ENCODE measurements at places on chromosomes 11 and 22.

DNA sequence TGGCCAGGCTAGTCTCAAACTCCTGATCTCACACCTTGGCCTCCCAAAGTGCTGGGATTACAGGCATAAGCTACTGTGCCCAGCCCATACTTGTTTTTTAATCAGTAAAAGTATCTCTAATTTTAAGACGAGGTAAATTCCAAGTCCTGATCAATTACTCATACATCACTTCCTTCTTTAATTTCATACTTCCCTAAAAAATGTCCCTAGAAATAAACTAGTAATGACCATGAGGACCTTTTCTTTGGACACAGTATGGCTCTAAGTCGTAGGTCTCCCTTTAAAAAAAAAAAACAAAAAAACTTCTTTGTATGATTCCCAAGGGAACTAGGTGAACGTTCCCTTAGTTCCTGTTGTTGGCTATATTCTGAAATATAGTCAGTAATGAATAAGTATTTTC, 29.8 kb downstream of the NUP98 start:
- DNase-seq, result no peak

DNA sequence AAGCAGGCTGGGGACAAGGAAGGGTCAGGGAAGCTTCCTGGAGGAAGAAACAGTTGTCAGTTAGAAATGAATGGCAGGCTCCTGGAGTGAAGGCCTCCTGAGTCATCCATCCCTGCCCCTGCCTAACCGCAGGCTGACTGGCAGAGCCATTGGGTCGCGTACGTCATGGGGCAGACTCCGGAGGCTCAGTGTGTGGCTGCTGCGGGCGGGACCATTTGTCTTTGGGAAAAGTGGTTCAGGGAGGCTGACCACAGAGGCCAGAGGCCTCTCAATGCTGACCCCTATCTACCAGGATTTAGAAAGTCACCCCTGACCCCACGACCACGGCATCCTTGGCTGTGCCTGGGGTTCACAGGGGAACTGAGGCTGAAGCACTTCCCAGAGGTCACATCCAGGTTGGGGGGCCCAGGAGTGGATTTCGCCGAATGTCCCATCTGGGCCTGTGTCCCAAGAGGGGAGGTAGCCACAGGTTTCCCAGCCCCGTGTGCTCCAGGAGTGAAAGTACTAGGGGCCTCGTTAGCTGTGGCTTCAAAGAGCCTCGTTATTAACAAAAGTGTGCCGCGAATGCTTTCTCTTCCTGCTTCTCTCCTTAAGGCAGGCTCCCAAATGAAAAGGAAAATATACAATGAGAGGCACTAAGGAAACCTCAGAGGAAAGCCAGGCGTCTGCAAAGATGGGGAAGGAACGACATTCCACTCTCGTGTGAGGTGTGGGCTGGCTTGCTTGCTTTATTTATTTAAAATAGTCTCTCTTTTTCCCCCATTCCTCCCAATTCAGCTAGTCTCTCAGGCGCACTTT, 58.9 kb downstream of the FLRT1 start:
- no peak for DNase-seq

DNA sequence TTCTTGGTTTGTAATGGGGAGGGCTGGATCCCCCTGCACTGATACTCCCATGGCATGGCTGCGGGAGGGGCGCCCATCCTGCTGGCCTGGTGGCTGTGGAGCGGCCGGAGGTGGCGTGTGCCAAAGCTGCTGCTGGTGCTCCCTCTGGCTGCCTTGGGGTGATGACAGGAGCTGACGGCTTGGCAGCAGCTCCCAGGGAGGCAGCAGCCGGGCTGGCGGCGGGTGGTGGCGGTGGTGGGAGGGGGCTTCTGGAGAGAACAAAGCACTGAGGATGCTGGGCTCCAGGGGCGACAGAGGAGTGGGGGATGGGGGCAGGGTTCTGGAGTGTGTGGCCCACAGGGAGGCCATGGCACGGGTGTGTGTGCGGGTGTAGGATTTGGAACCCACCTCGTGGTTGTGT, 11.4 kb upstream of the MPPED1 start:
- DNase-seq, result no peak

DNA sequence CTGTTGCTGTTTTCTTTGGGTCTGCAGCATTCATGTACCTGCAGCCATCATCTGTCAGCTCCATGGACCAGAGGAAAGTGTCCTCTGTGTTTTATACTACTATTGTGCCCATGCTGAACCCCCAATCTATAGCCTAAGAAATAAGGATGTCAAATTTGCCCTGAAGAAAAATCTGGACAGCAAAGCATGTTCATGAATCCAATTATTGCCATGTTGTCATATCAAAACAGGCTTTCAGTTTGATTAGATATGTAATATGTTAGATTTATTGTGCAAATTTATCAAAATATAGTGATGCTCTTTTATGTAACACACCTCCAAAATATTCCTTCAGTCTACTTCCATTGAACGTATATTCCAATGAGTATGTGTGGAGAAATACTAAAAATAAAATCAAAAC, 15.4 kb upstream of the OR8G1 start:
- no peak for DNase-seq

GRCh38 chr11:34243600-34244464, 114.0 kb downstream of the ABTB2 start:
- no peak for DNase-seq

DNA sequence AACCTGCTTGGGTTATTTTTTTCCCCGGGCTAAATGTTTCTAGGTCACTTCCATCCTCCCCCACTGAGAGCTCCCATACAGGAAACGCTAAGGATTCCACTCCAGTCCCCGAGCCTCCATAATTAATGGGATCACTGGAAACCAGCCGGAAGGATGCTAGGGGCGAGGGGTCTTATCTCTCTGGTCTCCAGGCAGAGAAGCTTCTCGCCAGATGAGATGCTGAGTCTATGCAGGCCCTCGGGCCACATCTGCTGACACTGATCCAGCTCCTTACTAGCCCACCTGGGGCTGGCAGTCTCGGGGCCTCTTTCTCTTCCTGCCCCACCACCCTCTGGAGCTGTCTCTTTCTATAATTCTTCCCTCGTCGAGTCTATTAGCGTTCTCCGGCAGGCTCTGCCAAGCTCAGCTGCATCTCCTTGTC, 125.9 kb upstream of the SYT13 start:
- DNase-seq, result no peak

- DNase-seq, result no peak
These were observed 284.6 kb upstream of the ZC3H12C start for GRCh38 chr11:109808569-109808968.

DNA sequence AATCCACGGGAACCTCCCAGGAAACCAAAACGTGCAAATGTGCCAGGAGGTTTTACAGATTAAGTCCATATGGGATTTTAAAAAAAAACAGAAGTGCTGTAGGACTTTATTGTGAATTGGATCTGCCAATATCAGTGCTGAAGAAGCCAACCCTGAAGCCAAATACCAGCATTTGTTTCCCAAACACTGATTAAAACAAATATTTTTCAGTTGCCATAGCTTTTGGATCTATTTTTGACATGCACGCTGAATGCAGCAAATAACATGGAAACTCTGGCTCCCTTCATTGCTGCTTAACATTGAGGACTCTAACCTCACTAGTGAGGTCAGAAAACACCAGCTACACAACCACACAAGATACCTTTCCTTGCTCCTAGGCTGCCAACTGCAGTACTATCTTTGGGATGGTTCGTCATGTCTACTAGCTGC, 28.4 kb upstream of the SIK2 start:
- no peak for DNase-seq

GRCh38 chr11:111841370-111842053, 29.9 kb downstream of the ALG9 start:
- DNase-seq, result peak; percentile 71

DNA sequence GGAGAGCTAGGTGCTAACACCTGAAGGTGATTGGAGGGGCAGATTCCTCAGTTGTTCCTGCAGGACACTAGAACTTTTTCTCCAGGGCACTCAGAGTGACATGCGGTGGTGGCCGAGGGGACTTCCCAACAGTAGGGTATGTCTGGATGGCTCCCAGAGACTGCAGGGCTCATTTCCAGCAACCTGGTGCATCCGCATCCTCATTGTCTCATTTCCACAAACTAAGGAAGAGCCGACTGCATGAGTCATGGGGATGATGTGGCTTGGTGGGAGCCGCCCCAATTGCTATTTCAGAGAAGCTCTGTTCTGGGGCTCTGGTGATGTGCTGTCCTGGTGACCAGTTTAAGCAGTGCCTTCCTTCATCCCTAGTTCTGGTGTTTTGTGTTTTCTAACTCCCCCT, 2.8 kb upstream of the ROBO4 start:
- no peak for DNase-seq

- no peak for DNase-seq
These were observed 16.4 kb upstream of the CTSC start for GRCh38 chr11:88353835-88354496.
